ENCODE measurements at places on chromosomes 6 and 20. TPM values are rescaled to one million over a fixed set of nuclear protein-coding genes. Genes with fewer than 3 reads are reported as not detected.

DNA sequence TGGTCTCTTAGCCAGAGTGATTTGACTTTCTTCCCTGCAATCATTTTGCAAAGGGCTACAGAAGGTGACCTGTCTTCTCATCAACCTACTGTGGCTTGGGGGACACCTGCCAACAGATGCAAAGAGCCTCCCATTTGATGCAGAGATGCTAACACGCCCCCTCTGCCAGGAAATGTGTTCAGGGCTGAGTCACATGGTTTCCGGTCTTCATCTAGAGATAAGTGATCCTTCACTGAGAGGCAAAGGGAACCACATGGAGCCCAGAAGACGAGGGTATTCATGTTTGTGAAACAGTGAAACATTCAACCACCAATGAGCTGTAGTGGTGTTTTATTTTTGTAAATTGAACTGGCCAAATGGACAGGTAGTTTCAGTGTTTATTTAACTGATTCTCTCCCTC, 109.0 kb upstream of the RIN2 start:
- no peak for DNase-seq

The REM1 gene
- 3.2 TPM for total RNA-seq

GRCh38 chr6:108609276-108609769, 48.6 kb downstream of the FOXO3 start:
- DNase-seq, result no peak

GRCh38 chr20:49892817-49893216, 22.5 kb downstream of the SPATA2 start:
- DNase-seq, result peak; percentile 69

GRCh38 chr6:32191696-32192607, 491 bp downstream of the GPSM3 start:
- no peak for DNase-seq

- no peak for DNase-seq
These were observed 35.2 kb upstream of the BLCAP start for GRCh38 chr20:37562695-37563480.

The QKI gene
- 317 TPM for total RNA-seq

The COQ3 gene
- 24.1 TPM for total RNA-seq

GRCh38 chr6:112899541-112899940, 552.4 kb downstream of the RFPL4B start:
- DNase-seq, result no peak

DNA sequence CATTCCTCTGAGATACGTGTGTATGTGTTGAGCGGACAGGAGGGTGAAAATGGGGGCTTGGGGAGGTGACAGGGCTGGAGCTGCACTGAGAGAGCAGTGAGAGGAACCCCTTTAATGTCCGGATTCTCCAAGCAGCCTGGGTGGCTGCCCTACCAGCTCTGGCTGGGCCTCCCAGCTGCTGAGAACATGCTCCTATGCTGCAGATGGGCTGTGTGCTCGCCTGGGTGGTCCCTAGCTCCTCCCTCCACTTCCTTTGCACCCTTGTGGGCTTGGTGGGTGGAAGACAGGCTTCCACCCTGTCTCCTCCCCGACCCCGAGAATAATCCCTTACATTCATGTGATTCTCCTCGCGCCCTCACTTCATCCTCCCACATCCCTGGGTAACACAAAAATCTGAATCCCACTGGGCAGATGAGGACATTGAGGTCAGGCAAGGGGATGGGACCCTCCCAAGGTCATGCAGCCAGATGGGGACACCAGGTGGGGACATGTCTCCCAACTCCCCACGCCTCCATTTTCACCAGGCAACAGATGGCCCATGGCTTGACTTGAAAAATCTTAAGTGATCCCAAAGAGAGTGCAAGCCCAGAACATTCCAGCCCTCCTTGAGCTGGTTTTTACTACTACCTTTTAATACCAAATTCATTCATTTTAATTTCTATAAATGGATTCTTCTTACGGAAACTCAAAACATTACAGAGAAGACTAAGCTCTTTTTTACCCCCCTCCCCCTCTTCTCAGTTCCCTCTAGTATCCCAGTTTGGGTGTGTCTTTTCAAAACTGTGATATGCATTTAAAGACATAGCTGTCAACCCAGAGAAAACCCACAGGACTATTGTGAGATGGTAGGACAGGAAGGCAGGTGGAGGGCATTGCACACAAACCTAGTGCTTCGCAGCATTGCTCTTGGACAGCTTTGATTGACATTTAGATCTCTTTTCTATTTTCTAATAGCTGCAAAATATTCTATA, 5.0 kb upstream of the PDRG1 start:
- no peak for DNase-seq

The EDEM2 gene
- 16.6 TPM for total RNA-seq

The PARD6B gene
- total RNA-seq, result 3.2 TPM

GRCh38 chr6:7108964-7109836, 1.4 kb downstream of the RREB1 start:
- peak; percentile 71 for DNase-seq

The TREM2 gene
- 3.1 TPM for total RNA-seq

The PHACTR1 gene
- total RNA-seq, result 12.2 TPM

- no peak for DNase-seq
These were observed 157.5 kb downstream of the GRM4 start for GRCh38 chr6:33988121-33989015.

The AVP gene
- not detected for total RNA-seq

- DNase-seq, result no peak
These were observed 3.2 kb upstream of the CHD6 start for GRCh38 chr20:41621421-41621820.

The AKAP7 gene
- total RNA-seq, result 13.2 TPM

DNA sequence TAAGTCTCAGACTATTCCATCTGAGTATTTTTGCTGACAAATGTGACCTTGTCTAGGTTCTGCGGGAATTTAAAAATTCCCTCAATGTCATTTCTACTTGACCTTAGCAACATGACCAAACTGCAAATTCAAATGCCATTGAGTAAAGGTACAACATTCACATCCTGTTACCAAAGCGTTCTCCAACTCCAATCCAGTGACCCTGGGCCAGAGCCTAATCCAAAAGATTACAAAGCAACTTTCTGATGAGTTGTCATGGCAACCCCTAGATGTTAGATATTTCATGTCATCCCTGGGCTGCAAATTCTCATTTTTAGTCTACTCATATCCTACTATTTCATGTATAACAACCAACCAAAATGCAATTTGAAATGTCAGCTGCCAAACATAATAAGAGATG, 65.3 kb downstream of the BACH2 start:
- no peak for DNase-seq

GRCh38 chr6:81480139-81480538, 272.3 kb downstream of the TENT5A start:
- no peak for DNase-seq

DNA sequence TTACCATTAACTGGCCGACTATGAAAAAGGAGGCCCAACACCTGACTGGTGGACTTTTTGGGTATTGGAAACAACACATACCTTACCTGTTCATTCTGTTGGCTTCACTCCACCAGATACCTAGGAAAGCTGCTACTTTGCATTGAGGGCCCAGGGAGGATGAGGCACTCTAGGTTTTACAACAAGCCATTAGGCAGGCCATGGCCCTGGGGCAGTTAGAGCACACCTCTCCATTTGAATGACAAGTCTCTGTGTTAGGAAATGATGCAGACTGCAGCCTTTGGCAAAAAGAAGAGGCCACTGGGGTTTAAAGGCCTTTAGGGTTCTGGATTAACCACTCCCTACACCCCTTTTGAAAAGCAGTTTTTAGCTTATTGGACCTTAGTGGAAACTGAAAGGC, 144.3 kb downstream of the OR2B2 start:
- DNase-seq, result no peak

GRCh38 chr6:56865081-56865875, 89.6 kb upstream of the BEND6 start:
- no peak for DNase-seq

GRCh38 chr6:144912474-144912873, 627.3 kb downstream of the UTRN start:
- no peak for DNase-seq

The FAM162B gene
- 5.2 TPM for total RNA-seq

Data from left cardiac atrium (tissue), 4 donors.